ENCODE measurements at places on chromosomes 7 and 10. TPM values are rescaled to one million over a fixed set of nuclear protein-coding genes. Genes with fewer than 3 reads are reported as not detected.

The ATG9B gene
- total RNA-seq = 0.12 TPM

The SLIT1 gene
- total RNA-seq = 0.42 TPM

The MMRN2 gene
- 50.5 TPM for total RNA-seq

The SPACDR gene
- 1.0 TPM for total RNA-seq

The ZNF117 gene
- 15.3 TPM for total RNA-seq

The TMEM236 gene
- 1.1 TPM for total RNA-seq

The CALN1 gene
- not detected for total RNA-seq

The CLEC5A gene
- total RNA-seq = 7.7 TPM

The TSPAN12 gene
- 13.4 TPM for total RNA-seq

The TMEM229A gene
- total RNA-seq = not detected

The ELOVL3 gene
- not detected for total RNA-seq

The ZNF488 gene
- total RNA-seq = 0.12 TPM

The BZW2 gene
- total RNA-seq = 32.8 TPM

The MYH16 gene
- 0.29 TPM for total RNA-seq

The PNLIPRP1 gene
- 1.4 TPM for total RNA-seq

The WASHC2C gene
- 57.2 TPM for total RNA-seq

The CD36 gene
- 114 TPM for total RNA-seq

The MLXIPL gene
- 4.5 TPM for total RNA-seq

The PRKG1 gene
- total RNA-seq = 153 TPM

The PTPN20 gene
- 8.2 TPM for total RNA-seq

The FOXI2 gene
- total RNA-seq = 0.48 TPM

The NXPH1 gene
- not detected for total RNA-seq

The CPA1 gene
- 3.6 TPM for total RNA-seq

The GJC3 gene
- total RNA-seq = not detected

The FEZF1 gene
- total RNA-seq = not detected

The SPDYE6 gene
- total RNA-seq = not detected

The OR2A7 gene
- 4.7 TPM for total RNA-seq

The BTBD16 gene
- 2.4 TPM for total RNA-seq

The VPS26A gene
- total RNA-seq = 47.4 TPM

The LRMDA gene
- total RNA-seq = 25.7 TPM

The MKI67 gene
- total RNA-seq = 1.2 TPM

The CLRN3 gene
- total RNA-seq = not detected

The TNS3 gene
- 117 TPM for total RNA-seq

The LEP gene
- 0.45 TPM for total RNA-seq

The DPP6 gene
- total RNA-seq = 0.69 TPM

The RADIL gene
- 4.0 TPM for total RNA-seq

The NEUROD6 gene
- not detected for total RNA-seq

The ITIH5 gene
- total RNA-seq = 23.3 TPM

The TMED4 gene
- 66.8 TPM for total RNA-seq

The ACTL6B gene
- not detected for total RNA-seq

The TMEM213 gene
- not detected for total RNA-seq

The H2BK1 gene
- not detected for total RNA-seq
